ENCODE measurements at places on chromosomes 13 and 19.

- DNase-seq, result no peak
Measured at GRCh38 chr19:6062961-6063575, 47.2 kb downstream of the RFX2 start.

DNA sequence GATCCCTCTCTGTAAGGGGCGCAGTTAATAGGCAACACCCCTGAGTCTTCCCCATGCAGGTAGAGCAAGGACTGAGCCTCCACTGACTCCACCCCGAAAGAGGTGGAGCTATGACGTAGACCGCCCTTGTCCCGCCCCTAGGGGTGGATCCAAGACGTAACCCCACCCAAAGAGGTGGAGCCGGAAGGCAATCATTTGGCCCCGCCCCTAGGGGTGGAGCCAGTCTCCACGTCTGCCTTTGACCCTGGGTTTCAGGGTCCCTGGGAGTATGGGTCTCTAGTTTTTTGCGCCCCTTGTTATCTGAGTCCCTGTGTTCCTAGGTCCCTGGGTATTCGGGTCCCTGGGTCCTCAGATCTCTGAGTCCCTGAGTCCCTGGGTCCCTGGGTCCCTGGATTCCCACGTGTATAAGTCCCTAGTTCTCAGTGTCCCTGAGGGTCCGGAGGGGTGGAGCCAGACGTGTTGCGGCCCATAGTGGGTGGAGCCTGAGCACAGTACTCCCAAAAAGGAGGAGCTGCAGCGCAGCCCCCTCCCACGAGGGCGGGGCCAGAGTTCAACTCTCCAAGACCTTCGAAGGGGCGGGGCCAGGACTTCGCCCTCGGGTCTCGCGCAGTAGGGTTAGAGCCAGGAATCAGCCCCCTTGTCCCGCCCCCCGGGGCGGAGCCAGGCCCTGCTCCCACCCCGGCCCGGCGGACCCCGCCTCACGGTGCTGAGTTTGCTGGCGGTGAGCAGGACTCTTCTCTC is 5.3 kb downstream of the DENND1C start:
- peak; percentile 91 for DNase-seq

- no peak for DNase-seq
Measured at GRCh38 chr13:37379841-37380240, 218.7 kb downstream of the POSTN start.

- DNase-seq, result no peak
Measured at GRCh38 chr13:20729633-20730585, 26.4 kb downstream of the IL17D start.

DNA sequence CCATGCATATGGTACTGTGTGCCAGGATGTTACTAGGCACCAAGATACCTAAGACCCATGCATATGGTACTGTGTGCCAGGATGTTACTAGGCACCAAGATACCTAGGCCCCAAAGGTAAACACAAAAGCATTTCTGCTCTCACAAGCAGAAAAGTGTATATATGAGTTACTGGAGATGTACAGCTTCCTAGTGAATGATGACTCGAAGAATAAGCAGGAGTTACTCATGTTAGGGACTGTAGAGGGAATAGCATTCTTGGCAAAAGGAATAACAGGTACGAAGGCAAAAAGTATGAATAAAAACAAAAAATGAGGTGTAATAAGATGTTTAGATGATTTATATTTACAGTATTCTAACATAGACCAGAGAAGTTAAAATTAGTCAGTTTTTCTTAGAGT is 383.7 kb downstream of the DIAPH3 start:
- no peak for DNase-seq

DNA sequence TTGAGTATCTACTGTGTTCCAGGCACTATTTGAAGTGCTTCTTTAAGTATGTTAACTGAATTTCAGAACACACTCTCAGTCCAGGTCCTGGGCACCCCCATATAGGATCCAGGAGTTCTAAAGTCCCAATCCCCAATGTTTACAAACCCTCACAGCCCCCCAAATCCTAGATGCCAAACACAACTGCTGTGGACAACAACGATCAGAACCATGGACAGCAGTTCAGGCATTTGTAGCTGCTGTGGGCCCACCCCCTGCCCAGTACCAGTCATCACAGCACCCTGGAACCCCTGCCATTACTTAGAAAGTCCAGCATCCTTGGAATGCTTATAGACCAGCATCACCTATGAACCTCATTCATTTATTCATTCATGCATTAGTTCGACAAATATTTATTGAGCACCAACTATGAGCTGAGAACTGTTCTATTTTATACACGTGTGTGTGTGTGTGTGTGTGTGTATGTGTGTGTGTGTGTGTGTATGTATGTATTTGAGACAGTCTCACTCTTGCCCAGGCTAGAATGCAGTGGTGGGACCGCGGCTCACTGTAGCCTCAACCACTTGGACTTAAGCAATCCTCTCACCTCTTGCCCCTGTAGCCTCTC is 19.3 kb upstream of the SDHAF1 start:
- no peak for DNase-seq

GRCh38 chr13:30618186-30618929 is 638 bp downstream of the USPL1 start:
- peak; percentile 24 for DNase-seq

DNA sequence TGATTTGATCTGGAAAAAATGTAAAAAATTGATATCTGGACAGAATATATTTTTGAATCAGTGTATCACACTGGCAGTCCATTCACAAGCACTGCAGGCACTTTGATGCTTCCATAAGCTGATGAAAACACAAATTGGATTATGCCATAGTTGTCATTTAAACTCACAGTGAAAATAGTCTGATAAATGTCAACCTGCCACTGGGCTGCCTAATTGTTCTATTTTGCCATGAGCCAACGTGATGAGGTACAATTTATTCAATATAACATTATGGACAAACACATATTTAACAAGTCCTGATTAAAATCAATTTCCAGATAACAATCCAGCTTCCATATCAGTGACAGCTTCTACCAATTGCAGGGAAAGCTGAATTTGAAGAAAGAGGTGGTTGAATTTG is 1244.9 kb downstream of the EFNB2 start:
- DNase-seq, result no peak

GRCh38 chr13:102267191-102267590 is 134.7 kb downstream of the FGF14 start:
- DNase-seq, result no peak
